ENCODE measurements at places on chromosomes 2 and 18.

GRCh38 chr2:73931531-73932500, 5.1 kb downstream of the DGUOK start:
- no peak for DNase-seq

GRCh38 chr2:42653908-42654445, 85.5 kb downstream of the MTA3 start:
- DNase-seq = no peak

- DNase-seq = no peak
Measured at GRCh38 chr18:45275367-45276113, 339.7 kb upstream of the SLC14A2 start.

DNA sequence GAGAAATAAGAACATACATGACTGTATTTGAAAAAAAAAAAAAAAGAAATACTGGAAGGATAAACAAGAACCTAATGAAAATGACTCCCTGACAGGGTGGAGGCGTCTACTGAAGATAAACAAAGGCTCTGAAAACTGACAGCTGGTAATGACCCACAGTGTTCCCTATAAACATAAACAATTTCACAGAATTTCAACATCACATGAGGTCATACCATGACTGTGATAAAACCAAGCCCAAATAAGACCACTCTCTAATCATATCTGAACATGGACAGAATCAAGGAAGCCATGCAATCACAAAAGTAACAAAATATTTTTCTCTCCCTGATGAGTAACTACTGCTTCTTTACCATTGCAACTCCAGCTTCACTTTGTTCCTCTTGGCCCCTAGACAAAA, 159.3 kb downstream of the FAM124B start:
- no peak for DNase-seq

DNA sequence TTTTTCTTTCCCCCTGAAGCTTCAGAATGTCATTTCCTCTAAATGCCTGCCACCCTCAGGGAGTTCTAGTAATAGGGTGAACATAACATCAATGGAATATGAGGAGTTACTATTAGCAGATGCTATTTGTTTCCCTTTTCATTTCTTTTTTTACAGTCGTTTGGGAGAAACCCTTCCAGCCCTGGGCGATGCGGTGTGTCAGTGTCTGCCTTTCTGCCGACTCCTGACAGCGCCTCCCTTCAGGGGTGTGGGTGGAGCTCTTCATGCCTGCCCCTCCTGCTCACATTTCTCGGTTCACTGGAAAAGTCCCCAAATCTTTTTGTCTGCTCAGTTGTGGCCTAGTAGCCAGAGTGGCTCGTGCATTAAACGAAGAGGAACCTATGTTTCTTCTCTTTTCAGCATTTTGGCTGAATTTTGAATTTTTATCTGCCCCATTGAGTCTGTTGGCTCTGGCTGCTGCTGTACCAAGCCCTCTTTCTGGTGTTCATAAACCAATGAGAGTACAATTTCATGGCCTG, 72.3 kb downstream of the FMNL2 start:
- DNase-seq = no peak

DNA sequence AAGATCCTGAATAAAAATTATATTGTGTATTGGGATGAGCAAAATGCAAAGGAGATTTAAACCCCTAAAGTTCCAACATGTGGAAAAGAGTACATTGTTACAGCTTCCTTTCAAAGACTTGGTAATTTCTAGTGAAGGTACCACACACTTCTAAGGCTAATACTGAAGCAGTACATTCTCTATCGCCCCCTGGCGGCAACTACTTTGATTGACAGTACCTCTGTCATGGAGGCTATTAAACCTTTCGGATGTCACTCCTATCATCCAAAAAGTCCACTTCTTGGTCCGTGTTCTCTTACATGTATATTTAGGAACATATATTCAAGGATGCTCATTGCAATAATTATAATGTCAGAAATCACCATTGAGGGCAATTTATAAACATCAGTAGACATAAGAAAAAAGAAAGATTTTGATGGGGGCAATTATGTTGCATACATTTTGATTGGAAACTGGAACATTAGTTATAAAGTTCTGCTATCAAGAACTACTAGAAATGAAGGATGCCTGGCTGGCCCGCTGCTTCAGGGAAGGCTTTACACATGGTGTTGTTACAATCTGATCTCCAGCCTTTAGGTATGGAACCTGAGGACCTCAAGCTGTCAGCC, 601.6 kb downstream of the CPS1 start:
- DNase-seq = no peak

DNA sequence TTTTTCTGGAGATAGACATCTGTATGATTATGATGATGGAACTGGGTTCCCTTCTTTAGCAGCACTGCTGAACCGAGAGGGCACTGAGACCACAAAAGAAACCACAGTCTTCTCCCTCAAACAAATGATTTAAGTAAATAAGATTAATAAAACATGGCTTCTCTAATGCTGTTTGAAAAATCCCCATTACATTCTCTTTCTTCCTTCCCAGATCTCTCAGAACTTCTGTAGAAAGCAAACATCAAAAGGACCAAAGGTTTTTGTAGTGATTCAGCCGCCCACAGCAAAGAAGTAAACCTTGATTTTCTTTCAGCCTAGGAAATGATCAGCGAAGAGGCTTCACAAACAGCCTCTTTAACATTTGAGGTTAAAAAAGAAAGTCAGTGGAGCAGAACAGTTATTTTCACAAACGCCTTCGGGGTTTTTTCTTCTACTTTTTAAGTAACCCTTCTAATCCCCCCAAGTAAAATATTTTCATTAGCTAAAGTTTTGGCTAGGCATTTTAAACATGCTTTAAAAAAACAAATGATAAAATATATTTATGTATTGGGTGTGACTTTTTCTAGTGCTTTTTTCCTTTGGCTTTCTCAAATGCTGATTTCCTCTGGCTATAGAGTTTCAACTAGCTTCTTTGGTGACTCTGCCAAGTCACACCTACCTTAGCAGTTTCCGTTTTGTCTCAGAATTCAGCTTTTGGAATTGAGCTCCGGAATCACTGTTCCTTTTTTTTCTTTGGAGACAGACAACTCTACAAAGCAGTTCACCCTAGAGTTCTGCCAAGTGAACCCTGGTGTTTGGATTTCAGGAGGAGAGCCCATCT, 89.6 kb downstream of the UPP2 start:
- no peak for DNase-seq

DNA sequence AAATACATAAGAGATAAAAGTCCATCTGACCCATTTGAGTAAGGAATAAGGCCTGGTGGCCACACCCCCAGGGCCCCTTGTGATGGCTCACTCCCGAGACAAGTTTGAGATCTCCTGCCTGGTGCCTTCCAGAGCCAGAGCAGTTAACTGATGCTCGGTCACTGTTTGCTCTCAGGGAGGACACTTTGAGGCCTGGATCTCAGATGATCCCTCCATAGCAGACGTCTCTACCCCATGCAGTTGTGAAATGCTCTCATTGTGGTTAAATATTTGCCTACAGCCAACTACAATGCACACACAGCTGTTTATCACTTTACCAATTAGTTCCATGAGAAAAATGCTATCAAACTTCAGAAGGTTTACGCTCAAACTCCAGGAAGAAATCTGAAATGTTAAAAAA, 12.3 kb downstream of the GYPC start:
- no peak for DNase-seq

DNA sequence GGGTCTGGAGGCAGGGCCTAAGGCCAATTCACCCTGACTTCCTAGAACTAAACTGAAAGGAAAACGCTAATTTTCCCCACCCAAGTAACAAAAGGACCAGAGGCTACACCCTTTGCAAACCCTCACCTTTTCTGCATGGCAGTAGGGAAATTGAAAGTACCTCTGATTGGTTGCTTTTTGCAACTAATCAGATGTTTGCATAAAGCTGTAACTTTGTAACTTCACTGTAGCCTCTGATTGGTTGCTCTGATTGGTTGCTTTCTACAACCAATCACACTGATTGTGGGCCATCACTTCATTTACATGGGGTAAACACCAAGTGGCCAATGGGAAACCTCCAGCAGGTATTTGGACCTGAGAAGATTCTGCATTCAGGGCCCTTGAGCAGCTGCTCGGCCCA, 20.8 kb downstream of the EIPR1 start:
- DNase-seq = no peak

GRCh38 chr2:189363559-189363958, 77.7 kb upstream of the WDR75 start:
- no peak for DNase-seq

- DNase-seq = no peak
Measured at GRCh38 chr2:120670771-120671480, 64.7 kb upstream of the GLI2 start.

- no peak for DNase-seq
Measured at GRCh38 chr18:44884431-44884830, 203.7 kb downstream of the SETBP1 start.

- no peak for DNase-seq
Measured at GRCh38 chr18:45467945-45468344, 147.3 kb upstream of the SLC14A2 start.

- DNase-seq = no peak
Measured at GRCh38 chr2:233857511-233858141, 3.3 kb upstream of the HJURP start.

DNA sequence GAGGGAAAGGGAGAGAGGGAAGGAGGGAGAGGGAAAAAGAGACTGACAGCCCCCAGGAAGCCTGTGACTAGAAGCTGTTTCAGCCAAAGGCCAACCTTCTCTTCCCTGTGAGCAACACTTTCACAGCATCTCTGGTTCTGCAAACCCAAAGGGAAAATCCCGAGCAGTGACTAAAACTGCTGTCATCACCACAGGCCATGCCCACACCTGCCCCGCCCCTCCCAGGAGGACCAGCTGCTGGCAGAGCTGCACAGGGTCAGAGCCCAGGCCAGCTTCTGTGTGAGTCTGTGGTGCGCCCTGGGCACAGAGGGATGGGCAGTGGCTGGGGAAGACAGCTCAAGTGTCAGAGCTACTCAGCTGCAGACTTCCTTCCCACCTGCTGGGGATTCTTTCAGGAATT, 64.9 kb upstream of the OTOS start:
- DNase-seq = no peak

GRCh38 chr2:43273529-43273928, 47.1 kb upstream of the ZFP36L2 start:
- no peak for DNase-seq

- no peak for DNase-seq
Measured at GRCh38 chr2:70717431-70718038, 50.5 kb downstream of the ADD2 start.

DNA sequence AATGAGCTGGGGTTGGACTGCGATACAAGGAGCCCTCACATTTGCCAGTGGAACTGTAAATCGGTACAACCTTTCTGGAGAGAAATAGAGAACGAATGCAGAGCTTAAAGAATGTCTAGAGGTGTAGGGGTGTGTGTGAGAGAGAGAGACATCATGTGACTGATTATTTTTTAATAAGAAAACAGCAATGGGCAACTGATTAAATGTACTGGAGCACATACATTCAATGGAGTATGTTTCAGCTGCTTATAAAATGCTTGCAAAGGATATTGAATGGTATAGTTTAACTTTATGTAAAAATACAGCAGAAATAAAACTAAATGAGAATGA, 391 bp upstream of the TMEM17 start:
- no peak for DNase-seq

DNA sequence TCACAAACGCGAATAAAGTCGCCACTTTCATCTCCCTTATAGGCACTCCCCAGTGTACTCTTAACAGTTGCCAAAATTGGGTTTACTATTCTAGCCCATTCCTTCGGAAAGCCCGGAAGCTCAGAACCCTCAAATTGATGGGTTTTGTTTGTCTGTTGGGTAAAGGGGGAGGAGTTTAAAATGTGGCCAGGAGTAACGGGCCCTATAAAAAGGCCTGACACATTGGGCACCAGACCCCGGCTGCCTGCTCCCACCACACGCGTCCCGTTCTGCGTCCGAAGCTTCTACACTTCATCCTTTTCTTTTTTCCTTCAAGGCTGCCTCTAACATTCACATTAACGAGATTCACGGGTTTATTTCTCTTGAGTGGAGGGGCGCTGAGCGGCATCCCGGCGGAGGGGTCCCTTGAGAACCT, 837 bp downstream of the NHEJ1 start:
- no peak for DNase-seq

DNA sequence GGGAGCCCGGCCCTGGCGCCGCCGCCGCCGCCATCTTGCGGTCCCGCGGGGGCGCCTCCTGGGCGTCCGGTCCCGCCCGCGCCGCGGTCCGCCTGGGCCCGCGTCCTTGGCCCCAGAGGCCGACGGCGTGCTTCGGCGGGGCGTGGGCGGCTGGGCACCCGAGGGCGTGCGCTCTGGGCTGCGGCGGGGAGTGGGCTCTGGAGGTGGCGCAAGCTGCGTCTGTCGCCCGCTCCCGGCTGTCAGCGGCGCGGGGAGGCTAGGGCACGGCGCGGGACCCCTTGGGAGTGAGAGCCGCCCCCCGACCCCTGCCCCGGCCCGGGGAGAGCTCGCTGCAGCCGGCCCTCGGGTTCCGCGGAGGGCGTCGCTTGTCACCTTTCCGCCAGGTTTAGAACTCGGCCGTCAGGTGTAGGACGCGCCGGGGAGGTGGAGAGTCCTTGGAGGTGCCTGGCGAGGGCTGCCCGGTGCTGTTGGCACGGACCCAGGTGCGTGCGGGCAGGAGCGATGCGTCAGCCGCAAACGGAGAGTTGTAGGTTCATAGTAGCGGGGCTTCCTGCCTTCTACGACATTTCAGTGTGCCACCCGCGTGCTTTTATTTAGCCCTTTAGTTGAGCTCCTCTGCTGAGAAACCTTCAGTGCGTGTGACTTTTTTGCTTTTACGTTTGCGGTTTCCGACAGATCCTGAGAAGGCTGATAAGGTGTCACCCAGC, 921 bp downstream of the VAPA start:
- DNase-seq = no peak

- no peak for DNase-seq
Measured at GRCh38 chr2:191976436-191976835, 129.5 kb upstream of the CAVIN2 start.

DNA sequence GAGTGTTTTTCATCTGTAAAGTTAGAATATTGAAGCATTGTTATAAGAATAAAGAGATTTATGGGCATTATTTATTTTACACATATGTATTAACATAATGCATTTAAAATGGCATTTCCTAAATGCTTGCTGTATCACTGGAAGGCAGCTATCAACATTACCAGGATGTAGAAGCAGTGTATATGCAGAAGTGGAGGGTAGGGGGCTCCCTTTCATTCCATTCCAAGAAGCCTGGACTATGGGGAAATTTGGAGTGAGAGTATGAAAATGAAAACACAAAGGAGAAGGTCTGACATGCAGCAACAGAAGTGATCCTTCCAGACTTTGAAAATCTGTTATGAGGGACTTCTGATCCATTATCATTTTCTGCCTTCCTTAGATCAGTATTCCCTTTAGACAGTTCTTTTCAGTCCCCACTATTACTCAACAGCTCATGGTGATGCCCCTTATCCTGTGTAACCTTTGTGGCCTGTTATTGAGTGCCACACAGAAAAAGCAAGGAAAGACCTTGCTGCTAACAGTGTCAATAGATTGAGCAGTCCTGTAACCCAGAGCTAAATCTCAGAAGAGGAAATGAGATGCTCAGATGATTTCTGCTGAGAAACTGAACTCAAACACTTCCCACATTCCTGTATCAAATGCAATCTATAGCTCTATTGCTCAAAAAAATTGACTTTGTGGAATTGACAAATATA, 216.6 kb downstream of the HNMT start:
- DNase-seq = no peak

Measured in D721Med (cell line).